ENCODE measurements at places on chromosomes 5 and 9.

DNA sequence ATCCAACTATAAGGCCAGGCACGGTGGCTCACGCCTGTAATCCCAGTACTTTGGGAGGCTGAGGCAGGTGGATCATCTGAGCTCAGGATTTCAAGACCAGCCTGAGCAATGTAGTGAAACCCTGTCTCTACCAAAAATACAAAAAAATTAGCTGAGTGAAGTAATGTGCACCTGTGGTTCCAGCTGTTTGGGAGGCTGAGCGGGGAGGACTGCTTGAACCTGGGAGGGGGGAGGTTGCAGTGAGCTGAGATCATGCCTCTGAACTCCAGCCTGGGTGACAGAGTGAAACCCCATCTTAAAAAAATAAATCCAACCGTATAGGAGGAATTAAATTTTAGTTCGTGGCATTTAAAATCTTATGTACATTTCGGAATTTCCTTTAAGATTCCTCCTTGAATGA is 123.4 kb downstream of the CDC42SE2 start:
- no peak for DNase-seq

DNA sequence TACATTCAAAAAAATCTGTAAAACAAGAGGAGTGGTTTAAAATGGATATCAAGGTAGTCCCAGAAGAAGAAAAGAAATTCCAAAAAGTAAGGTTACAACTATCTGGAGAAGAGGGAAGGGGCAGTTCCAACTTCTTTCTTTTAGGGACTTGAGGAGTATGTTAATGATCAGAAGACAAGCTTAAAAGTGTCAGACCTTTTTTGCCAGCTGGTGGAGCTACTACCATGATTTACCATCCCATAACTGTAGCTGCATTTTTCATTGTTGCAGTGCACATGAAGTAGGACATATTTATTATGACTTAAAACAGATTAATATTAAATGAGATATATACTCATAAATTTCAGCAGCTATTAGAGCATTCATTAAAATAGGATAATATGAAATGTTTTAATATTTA is 158.5 kb upstream of the RGS7BP start:
- no peak for DNase-seq

GRCh38 chr5:54956922-54957321 is 28.5 kb downstream of the ESM1 start:
- DNase-seq, result no peak

DNA sequence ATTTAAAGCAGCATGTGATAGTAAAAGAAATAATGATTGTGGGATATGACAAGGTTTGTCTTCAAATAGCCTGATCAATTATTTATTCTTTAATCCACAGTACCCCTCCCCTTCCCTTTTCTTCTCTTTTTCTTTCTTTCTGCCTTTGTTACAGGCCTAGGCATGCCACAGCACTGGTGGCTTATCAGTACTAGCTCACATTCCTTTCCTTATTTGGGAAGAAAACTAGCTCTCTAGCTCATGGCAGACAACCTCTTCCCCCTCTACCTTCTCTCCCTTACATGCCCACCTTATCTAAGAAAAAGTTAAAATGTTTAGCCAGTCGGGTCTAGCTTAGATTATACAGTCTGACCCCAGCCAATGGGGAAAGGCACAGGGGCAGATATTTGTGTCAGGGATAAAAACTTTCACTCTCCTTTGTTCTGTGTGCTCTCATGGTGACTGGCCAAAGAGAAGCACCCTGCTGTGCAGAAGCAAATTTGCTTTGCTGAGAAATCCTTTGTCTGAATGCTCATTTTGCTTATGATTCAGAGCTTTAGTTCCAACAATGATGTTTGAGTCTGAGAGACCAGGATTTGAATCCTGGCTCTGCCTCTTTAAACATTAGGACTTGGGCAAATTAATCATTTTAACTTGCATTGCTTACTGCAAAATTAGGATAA is 75.8 kb upstream of the CDH12 start:
- no peak for DNase-seq

GRCh38 chr5:140588311-140589070 is 23.9 kb downstream of the SLC35A4 start:
- no peak for DNase-seq

- no peak for DNase-seq
Observed at GRCh38 chr9:20650750-20651299, 28.5 kb upstream of the MLLT3 start.

DNA sequence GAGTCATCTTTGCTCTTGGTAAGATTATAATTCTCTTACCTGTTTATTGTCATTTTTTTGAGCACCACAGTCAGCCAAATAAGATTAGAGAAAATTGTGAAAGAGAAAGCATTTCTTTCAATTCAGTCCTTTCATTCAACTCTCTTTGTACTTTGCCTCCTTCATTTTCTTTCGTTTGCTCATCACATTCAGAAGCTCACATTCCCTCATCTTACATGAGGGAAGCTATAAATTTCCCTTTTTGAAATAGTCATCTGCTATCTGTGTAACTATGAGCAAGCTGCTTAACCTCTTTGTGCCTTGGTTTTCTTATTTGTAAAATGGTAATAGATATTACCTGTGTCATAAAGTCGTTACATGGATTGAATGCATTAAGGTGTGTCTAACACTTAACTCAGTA is 41.4 kb downstream of the PAM start:
- no peak for DNase-seq

DNA sequence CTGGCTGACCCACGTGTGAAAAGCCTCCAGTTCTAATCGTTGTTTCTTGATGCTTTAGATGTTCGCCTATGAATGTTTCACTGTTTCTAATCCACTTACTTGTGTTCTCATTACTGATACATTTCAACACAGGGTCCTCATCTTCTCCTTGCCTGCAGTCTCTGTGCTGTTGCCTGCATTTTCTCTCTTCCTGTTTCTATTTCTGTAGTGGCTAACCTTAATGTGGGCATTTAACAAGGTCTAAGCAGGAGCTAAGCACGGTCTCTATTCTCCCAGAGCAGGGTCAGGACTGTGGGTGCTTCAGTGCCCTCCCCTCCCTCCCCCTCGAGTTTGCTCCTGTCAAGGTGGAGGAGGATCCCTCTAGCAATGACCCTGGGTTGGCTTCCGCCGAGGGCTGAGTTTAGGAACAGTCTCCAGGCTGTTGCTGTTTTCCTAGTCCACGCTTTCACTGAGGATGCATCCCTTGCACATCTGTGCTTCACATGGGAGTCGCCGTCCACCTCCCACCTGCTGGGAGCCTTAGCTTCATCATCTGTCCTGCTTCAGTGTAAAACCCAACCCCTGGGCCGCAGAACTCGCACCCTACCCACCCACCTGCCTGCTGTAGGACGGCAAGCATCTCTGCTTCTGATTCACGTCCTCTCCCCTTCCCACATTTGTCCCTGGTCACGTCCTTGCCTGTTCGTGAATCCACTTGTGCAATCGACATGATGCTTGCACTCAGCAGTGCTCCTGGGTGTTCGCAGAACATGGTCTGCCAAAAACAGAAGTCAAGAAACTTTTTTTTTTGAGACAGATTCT is 2.4 kb upstream of the EXOC3 start:
- DNase-seq, result no peak

- no peak for DNase-seq
Observed at GRCh38 chr5:87169300-87169991, 98.2 kb upstream of the RASA1 start.

DNA sequence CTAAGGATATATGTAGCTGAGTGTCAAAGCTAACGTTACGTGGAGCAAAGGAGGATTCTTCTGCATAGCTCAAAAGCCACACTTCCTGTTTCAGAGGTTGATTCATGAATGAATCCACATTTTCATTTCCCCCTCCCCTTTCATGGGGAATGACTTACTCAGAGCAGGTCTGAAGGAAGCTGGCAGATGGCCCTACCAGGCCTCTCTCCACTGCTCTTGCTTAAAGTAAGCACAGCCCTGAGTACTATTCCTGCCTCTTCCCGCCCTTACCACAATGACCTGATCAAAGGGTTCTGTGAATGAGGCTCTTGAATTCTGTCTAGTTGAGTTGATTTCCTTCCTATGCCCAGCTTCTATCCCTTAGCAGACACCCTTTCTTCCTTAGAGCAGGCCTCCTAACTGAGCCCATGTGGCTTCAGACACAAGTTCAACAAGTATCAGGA is 6.3 kb downstream of the IGIP start:
- DNase-seq, result no peak
